ENCODE measurements at places on chromosomes 3 and 15. TPM values are rescaled to one million over a fixed set of nuclear protein-coding genes. Genes with fewer than 3 reads are reported as not detected.

DNA sequence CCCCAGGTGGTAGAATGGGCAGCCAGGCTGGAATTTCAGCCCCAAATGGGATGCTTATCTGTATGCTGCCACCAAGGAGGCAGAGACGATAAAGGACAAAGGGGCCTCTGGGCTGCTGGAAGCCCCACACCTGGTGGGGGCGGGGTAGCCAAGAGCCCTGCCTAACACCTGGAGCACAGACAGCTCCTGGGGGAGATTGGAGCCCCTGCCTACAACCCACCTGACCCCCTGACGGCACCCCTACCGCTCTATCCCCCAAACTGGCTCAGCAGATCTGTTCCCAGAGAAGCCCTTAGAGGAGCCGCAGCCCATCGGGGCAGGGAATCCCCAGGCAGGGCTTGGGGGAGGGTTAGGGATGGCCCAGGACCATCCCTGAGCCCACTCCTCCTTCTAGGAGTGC is 15.8 kb upstream of the SEMA3F start:
- no peak for DNase-seq

- DNase-seq: no peak
Measured at GRCh38 chr3:114904633-114905032, 242.5 kb downstream of the ZBTB20 start.

DNA sequence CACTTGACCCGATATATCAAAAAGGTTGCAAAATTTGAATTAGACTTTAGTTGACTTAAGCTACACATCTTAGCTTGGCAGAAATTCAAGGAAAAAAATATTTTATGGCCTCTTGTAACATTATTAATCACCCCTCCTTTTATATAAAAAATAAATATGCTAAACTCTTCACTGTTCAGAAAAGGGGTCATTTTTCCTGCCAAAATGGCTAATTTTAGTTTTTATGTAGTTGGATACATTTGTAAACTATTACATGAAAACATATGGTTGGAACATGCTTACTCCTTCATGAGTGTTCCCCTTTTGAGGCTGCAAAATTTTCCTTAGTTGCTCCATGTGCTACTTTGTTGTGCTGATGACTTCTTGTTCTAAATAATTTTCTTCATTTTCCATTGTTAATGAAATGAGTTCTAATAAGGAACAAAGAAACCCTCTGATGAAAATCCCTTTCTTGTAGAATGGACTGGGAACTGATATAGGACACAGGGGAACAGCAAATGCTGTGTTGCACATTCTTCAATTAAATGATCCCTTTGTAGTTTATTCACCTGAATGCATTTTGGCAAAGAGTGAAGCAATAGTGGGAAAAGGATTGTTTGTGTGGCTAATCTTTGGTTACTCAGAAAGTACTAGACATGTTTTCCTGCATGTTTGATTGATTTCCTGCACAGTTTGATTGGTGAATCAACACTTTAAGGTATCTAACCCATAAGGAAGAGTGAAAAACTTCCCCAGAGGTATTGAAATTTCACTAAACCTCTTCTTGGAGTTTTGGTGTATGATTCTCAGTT is 349.3 kb downstream of the TIGIT start:
- no peak for DNase-seq

The QTRT2 gene
- total RNA-seq: 35.2 TPM

The CNTN4 gene
- 68.9 TPM for total RNA-seq

Measured in mesothelial cell of epicardium (in vitro differentiated cells).